ENCODE measurements at places on chromosomes 12 and 14.
A peak's percentile ranks its signal among the peaks of the same experiment; 100 is the strongest.

DNA sequence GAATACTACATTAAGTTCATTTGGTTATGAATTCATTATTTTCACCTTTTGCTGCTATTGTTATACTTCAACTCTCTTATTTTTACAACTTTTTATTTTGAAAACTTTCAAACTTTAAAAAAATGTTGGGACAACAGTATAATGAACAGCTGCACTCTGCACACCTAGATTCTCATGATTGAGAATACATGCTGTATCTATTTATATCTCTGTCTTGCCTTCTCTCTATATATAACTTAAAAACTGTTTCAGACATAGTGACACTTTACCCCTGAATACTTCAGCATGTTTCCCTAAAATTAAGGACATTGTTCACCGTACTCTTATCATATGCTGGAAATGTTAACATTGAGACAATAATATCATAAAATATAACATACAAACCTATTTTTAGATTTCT lies 237.1 kb downstream of the GPHN start:
- no peak for DNase-seq

- no peak for DNase-seq
These were observed 643.1 kb downstream of the GALC start for GRCh38 chr14:87349921-87350320.

GRCh38 chr12:104190641-104191176 lies 24.9 kb upstream of the TXNRD1 start:
- DNase-seq: no peak

DNA sequence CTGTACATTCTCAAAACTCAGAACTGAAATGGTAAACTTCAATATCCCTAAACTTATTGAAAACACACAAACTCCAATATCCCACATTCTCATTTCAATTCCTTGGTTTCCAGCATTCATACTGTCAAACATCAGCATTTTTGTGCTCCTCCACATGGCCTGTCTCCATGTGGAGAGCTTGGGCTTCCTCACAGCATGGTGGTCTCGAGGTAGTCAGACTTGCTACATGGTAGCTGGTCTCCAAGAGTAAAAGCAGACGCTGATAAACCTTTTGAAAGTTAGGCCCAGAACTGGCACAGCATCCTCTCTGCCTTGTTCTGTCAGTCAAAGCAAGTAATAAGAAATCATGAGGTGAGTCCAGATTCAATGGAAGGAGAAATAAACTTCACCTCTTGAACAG lies 70.5 kb downstream of the VCPKMT start:
- DNase-seq: no peak

- DNase-seq: no peak
These were observed 20.8 kb downstream of the GTSF1 start for GRCh38 chr12:54452628-54453027.

DNA sequence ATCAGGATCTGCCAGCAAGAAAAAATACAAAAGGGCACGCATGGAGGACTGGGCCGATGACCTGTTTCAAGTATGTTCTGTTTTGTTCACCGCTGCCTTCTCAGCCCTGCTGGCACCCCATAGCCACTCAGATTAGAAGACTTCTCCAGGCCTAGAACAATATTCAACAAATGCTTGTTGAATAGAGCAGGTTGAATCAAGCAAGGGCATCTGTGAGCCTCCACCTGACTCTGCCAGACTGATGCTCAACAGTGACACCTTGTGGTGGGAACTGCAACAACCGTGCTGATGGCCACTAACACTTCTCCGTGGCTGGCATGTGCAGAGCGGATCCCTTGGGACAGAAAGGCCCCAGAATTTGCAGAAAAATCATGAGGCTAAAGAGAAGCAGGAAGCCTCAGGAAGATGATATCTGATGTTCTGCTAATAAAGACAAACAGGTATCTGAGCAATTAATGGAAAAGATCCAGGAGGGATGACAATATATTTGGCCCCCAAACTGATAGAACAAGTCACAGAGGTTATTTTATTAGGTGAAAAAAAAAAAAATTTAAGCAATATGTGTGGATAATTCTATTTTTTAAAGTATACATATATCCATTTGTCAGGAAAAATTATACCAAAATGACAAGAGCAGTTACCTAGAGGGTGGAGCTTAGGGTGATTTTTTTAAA lies 114.3 kb downstream of the KSR2 start:
- no peak for DNase-seq

DNA sequence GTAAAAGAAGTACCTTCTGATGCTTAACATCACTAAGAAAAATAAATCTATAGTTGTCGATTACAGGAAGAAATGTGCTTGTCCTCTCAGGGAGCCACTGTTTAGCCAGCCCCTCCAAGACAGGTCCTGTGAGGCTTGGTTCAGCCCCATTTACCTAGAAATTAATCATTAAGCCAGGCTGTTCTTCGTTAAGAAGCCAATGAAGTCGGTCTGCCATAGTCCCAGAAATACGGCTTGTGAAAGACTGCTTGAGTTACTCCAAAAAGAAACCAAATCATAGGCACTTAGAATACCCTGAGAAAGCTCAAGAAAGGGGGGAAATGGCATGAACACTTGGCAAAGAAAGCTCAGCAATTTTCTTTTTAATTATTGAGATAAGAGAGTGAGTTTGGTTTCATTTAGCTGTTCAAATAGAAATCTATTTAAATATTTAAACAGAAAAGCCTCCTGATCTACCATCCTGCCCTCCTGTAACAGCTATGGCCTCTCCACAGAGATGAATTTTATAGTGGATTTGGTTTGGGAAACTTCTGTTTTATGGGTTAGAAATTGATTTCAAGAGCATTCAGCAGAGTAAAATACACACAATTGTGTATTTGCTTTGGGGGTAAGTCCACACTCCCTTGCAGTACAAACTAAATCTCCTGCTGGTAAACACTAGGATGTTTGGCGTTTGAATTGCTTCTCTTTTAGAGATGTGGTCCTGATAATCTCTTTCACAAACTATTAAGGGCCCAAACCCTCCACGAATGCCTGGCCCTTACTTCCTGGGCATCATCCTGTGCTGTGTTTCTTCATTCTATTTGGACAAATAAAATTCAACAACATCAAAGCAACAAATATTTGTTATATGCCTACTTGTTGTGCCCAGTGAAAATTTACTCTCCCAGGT lies 234.4 kb downstream of the SEC23A start:
- no peak for DNase-seq

DNA sequence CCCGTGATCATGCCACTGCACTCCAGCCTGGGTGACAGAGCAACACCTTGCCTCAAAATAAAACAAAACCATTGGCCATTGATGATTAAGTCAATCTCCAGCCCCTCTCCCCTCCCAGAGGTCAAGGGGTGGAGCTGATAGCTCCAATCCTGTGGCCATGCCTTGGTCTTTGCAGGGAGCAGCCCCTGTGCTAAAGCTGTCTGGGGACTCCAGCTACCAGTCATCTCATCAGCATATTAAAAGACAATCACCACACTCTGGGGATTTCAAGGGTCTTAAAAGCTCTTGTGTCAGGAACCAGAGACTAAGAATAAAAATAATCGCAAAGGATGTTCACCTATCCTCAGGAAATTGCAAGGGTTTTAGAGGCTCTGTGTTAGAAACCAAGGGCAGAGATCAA lies 30.6 kb downstream of the HCAR2 start:
- DNase-seq: no peak

- DNase-seq: no peak
These were observed 44.6 kb downstream of the MAX start for GRCh38 chr14:65057695-65058094.

GRCh38 chr12:14854586-14855183 lies 11.4 kb upstream of the ART4 start:
- DNase-seq: no peak

GRCh38 chr14:92938235-92938875 lies 15.4 kb downstream of the CHGA start:
- DNase-seq: no peak

GRCh38 chr14:104290058-104290667 lies 151.8 kb downstream of the KIF26A start:
- no peak for DNase-seq

DNA sequence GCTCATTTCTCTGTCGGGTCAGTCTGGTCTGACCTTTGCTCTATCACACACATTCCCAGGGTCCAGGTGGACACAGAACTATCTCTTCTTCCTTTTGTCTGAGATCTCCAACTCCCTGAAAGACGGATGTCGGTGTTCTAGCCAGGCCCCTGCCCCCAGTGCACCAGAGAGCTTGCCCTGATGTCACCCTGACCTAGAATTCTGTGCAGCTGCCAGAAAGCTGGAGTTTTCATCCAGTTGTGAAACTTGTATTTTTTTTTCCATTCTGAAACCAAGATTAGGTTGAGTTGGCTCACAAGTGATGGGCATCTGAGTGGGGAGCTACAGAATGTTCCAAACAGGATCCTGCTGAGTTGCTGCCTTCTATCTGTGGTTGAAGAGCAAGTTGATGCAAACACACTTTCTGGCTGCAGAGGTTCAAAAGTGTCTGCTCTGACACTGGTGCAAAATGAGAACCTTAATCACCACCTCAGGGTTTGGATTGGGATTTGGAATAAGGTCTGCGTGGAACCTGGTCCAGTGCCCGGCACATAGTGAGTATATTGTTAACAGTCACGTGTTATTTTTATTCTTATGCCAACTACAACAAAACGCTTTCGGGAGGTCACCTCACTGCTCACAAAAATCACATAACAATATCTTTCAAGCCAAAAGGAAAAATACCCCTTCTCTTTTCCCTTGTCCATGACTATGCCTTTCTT lies 211.5 kb downstream of the SLC15A4 start:
- no peak for DNase-seq

DNA sequence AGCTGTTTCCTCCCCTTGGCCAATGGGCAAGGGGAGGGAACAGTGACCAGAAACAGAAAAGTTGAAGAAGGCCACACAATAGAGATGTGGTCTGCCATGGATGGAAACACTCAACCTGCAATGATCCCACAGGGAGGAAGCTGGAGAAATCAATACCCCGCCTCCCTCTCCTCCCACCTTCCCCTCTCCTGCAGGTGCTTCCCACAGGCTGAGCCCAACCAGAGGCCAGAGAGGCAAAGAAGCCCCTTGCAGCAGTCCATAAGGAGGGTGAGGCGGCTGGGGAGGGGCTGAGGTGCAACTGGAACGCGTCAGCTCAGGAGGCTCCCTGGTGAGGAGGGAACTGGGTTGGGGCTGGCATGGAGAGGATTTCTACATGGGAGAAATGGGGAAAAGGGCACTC lies 84.0 kb downstream of the RNF34 start:
- DNase-seq: no peak

GRCh38 chr12:98399532-98399931 lies 115.9 kb upstream of the TMPO start:
- no peak for DNase-seq

DNA sequence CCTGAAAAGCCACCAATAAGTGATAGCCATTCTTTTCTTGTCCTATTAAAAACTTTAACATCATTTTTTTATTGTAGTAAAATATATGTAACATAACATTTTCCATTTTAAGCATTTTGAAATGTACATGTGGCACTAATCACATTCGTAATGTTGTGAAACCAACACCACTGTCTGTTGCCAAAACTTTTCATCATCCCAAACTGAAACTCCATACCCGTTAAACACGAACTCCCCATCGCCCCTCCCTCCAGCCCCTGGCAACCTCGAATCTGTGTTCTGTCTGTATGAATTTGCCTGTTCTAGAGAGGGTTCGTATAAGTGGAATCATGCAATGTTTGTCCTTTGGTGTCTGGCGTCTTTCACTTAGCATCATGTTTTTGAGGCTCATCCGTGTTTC lies 75.9 kb downstream of the CCDC92 start:
- DNase-seq: no peak

GRCh38 chr14:93967637-93968250 lies 8.6 kb downstream of the ASB2 start:
- no peak for DNase-seq

GRCh38 chr12:59185295-59185694 lies 265.0 kb upstream of the LRIG3 start:
- no peak for DNase-seq

GRCh38 chr12:30622509-30622908 lies 73.2 kb downstream of the IPO8 start:
- no peak for DNase-seq

GRCh38 chr12:45536284-45536683 lies 193.2 kb upstream of the ARID2 start:
- DNase-seq: no peak

DNA sequence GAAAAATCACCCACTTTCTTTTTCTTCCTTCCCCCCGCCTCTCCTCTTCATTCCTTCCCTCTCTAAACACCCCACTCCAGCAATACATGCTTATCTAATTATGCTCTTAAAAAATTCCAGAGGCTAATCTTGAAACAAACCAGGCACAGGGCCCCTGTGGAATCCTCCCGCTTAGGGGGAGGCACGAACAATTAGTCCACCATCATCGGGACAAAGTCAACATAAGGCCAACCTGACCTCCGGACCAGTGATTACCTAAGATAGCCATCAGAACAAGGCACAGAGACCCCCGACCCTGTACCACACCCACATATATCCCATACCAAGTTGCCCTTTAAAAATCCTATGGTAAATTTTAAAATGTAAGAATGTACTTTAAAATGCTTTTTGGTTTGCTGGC lies 47.1 kb downstream of the KIF21A start:
- DNase-seq: no peak

DNA sequence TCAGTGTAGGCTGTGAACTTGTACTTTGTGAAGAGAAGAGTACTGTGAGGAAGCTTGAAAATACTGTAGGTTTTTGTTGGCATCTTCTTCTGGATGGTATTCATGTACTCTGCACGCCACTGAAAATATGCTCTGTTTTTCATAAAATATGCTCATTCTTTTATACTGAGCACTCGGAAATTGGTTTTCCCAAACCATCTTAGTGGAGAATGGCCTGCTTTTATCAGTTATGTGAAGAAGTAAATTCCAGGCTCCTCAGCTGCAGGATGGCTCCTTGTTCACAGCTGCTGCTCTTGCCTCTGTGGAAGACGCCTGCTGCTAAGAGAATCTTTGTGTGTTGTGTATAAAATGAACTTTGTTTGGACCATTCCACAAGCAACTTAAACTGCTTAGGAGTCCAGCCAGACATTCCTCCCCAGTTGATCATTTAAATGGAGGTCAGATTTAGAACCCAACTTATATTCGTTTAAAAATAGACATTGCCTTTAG lies 443.5 kb upstream of the RGS6 start:
- no peak for DNase-seq

GRCh38 chr12:108803428-108804105 lies 53.8 kb downstream of the SSH1 start:
- DNase-seq: peak; percentile 96

DNA sequence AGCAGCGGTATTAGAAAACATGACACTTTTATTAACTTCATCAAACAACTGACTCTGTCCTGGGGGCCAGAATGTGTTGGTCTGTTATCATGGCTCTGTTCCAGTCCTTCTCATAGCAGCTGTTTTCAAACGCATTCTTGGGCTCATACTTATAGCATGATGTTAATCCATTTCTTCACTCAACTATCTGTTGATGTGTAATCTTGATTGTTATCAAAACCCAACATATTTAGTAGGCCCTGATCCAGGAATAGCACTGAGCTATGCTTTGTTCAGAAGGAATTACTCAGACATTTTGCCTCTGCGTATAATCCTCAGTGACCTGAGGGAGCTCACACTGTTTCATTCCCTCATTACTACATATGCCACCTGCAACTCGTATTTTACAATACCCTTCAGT lies 315.9 kb downstream of the BMP4 start:
- DNase-seq: no peak

All from esophagus muscularis mucosa (tissue), 4 donors.